Activated CD8-positive, alpha-beta T cell treated with anti-CD3 and anti-CD28 coated beads for 36 hours (primary cell): ENCODE measurements at places on chromosomes 3 and 15. TPM values are rescaled to one million over a fixed set of nuclear protein-coding genes. Genes with fewer than 3 reads are reported as not detected.

The SLC6A20 gene
- not detected for total RNA-seq

DNA sequence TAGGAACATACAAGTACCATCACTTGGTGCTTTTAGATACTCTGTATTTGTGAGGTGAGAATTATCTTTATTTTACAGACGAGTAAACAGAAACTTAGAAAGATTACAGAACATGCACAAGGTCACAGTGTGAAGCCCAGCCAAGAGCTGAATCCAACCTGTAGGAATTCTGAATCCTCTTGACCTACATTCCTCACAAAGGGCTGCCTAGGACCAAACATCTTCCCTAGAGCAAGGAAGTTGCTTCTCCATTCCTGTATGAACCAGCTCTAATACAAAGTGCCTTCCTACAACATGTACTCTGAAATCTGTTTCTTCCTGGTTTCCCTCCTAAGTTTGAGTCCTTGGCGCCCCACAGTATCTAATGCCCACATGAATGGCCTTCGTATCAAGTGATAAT is 2.9 kb downstream of the HDGFL3 start:
- H3K27me3 ChIP-seq = peaks cover 22% of the 10 kb centered on the region
- no peak overlapping the region for H3K27ac ChIP-seq
- peaks cover 4% of the 10 kb centered on the region for H3K36me3 ChIP-seq
- peak overlapping the region; percentile 17 for H3K4me3 ChIP-seq

DNA sequence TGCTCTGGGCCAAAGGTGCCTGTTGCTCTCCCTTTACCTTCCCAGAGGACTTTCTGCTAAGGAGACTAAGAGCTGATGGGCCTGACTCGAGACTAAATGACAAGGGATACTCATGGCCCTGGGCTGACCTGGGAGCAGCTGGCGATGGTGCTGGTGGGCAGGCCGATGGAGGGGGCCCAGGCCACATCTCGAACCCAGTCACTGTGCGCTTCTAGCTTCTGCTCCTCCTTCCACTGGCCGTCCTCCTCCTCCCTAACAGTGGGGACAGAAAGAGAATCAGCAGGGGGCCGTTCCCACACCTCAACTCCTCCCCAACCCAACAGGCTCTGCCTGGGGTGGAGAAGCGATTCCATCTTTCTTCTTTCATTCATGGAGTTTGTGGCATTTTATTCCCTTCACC is 12.2 kb upstream of the GHRL start:
- no peak for DNase-seq
- peaks cover 1% of the 10 kb centered on the region for H3K4me1 ChIP-seq
- H3K27me3 ChIP-seq = no peaks in the 10 kb centered on the region
- H3K27ac ChIP-seq = no peak overlapping the region

GRCh38 chr3:9782770-9783169 is 9.5 kb downstream of the TADA3 start:
- H3K27me3 ChIP-seq = no peaks in the 10 kb centered on the region
- no peak overlapping the region for H3K4me3 ChIP-seq
- peaks cover 59% of the 10 kb centered on the region for H3K36me3 ChIP-seq
- no peak for DNase-seq
- H3K4me1 ChIP-seq = peaks cover 61% of the 10 kb centered on the region

DNA sequence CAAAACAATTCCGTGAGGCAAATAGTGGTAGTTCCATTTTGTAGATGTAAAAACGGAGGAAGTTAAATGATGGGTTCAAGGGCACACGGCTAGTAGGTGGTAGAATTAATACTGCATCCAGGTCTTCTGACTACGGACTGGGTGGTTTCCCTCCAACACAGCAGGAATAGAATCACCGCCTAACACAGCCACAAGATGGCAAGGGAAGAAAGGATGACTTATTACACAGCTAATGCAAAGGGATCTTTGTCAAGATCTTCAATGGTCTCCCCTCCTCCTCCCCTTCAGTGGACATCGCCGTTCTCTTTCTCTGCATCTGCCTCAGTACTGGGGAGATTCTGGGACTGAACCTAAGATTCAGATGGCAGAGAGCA is 524 bp upstream of the TOPBP1 start:
- H3K27ac ChIP-seq = peak overlapping the region; percentile 100
- H3K4me1 ChIP-seq = peaks cover 38% of the 10 kb centered on the region
- peaks cover 26% of the 10 kb centered on the region for H3K36me3 ChIP-seq
- peak overlapping the region; percentile 99 for H3K4me3 ChIP-seq

- no peak for DNase-seq
- no peaks in the 10 kb centered on the region for H3K4me1 ChIP-seq
- H3K27ac ChIP-seq = no peak overlapping the region
- H3K4me3 ChIP-seq = no peak overlapping the region
- H3K36me3 ChIP-seq = no peaks in the 10 kb centered on the region
Measured at GRCh38 chr3:1442271-1442670, 349.4 kb downstream of the CNTN6 start.
